ENCODE measurements at places on chromosomes 12 and 14. TPM values are rescaled to one million over a fixed set of nuclear protein-coding genes. Genes with fewer than 3 reads are reported as not detected.

- no peak for DNase-seq
Measured at GRCh38 chr12:102888511-102888910, 28.5 kb downstream of the PAH start.

DNA sequence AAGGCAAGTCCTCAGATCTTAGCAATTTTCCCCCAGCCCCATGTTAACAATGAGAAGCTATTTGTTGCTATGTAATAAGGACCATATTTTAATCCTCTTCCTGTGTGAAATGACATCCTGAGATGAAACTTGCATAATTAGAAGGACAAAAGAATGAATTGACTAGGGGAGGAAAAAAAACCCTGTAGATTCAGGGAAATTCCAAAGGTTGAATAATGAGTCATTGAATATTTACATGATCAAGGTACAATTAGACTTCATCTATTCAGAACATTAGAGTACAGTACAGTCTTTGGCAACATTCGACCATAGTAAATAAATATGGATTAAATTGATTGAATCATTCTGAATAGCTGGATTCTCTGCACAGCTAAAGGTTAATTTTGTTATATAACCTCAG lies 9.4 kb downstream of the MYBPC1 start:
- no peak for DNase-seq

- DNase-seq: no peak
Measured at GRCh38 chr14:71396050-71396677, 488.9 kb downstream of the PCNX1 start.

- no peak for DNase-seq
Measured at GRCh38 chr12:121711361-121712189, 977 bp upstream of the TMEM120B start.

DNA sequence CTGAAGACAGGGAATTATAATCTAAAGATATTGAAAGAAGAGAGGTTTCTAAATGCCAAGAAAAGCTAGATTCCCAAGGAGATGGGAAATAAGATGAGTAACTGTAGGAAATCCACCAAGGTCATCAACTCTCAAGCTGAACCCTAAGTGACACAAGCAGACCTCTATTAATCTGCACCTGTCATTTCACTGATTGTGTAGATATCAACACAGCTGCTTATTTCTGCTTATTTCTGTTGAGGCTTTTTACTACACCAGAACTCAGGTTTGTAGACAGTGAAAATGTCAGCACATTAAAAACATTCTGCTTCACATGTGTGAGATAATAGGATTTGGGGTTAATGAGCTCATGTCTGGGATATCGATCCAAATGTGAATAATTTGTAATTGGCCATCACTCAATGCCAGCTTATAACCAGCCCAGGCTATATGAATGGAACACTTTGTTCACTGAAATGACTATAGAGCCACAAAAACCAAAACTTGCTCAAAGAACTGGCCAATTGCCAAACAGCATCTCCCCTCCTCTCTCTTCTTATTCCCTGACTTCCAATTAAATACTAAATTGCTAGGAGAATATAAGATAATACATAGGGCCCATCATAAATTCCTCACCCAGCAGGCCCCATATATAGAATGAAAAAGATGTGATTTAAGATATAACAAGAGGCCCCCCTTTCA lies 188.7 kb upstream of the ARID2 start:
- DNase-seq: no peak

DNA sequence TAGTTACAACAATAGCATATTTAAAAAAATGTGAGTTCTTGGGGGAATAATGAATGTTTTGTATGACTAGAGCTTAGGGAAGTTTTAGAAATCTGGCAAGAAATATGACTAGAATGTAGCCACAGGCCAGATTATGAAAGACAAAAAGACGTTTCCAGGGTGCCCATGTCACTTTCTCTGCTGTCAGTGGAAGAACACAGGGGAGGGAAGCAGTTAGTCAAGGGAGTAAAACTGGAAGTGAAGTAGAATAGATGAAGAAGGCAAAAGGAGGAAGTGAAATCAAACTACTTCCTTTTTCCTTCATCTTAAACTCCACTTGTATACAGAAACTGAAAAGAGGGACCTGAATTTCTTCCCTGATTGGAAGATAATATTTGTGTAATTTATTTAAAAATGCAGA lies 81.2 kb upstream of the ATP2B1 start:
- peak; percentile 77 for DNase-seq

The CCDC77 gene
- total RNA-seq: 17.7 TPM

GRCh38 chr12:922285-922684 lies 27.2 kb downstream of the RAD52 start:
- no peak for DNase-seq

GRCh38 chr12:128339126-128339520 lies 72.2 kb downstream of the TMEM132C start:
- DNase-seq: no peak

- DNase-seq: peak; percentile 97
Measured at GRCh38 chr14:91303091-91303923, 58.8 kb upstream of the GPR68 start.

Data from Karpas-422 (cell line).